ENCODE measurements at places on chromosomes 1 and 21.

GRCh38 chr1:156877433-156878170 is 15.9 kb upstream of the PEAR1 start:
- no peak for DNase-seq

- peak; percentile 64 for DNase-seq
Measured at GRCh38 chr1:169326261-169326955, 41.2 kb downstream of the NME7 start.

DNA sequence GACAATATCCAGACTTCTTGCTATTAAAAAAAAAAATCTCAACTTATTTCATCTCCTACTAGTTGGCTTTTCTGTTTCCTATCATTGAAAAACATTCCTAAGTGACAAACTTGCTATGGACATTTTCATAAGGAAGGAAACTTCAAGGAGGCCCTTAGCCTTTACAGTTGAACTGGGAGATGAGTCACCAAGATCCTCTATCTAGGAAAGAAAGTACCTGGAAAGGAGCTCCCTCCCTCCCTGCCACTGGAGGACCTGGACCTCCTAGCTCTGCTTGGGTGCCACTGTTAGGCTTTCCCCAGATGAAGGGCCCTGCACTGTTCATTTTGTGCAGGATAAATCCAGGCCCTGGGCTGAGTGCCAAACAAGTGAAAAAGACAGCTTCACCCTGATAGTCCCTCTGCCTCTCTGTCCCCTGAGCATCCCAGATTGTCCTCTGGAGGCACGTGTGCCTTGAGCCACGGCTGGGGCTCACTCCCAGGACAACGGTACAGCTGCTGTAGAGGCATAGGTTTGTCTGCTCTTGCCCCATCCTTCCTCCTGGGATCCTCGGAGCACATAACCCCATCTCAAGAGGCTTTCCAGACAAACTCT is 40.2 kb upstream of the SOX13 start:
- no peak for DNase-seq

DNA sequence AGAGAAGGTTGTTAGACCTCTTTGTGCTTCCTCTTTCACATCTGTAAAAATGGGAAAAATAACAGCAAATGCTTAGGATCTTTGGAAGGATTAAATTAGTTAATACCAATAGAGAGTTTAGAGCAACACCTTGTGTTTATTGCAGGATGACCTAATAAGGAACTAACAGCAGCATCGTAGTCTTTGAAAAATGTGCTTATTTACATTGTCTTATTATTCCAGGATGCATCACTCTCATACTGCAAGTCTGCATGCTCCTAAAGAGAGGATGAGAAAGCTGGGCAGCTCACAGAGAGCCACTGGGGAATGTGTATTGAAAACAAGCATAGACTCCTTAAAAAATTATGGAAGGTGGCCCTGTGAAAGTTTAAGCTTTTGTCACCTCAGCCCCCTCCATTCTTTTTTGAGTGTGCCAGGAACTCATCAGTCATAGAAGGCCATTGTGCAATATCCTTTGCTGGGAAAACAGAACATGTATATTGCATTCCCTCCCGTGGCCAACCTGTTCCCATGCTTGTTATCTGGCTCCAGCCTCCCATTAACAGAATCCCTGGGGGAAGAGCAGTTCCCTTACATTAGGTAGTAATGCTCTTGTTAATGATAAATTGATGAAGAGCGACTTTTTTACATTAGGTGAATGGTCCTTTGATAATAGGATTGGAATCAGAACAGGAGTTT is 180.7 kb downstream of the ZNF326 start:
- DNase-seq, result no peak

DNA sequence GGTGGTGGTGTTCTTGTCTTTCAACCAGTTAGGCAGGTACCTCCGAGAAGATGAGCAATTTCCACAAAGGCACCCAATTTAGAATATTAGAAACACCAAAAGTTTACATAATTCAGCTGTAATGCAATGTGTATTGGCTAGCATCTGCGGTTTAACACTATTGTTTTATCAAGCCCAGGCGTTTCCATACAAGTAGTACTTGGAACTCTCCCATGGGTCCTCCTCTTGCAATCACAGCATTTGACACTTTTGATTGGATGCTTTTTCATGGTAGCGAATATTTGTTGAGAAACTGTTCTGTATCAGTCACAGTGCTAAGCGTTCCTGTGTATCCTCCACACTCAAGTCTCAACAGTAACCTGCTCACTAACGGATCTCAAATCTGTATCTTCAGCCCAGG is 20.1 kb upstream of the MAP1LC3C start:
- no peak for DNase-seq

DNA sequence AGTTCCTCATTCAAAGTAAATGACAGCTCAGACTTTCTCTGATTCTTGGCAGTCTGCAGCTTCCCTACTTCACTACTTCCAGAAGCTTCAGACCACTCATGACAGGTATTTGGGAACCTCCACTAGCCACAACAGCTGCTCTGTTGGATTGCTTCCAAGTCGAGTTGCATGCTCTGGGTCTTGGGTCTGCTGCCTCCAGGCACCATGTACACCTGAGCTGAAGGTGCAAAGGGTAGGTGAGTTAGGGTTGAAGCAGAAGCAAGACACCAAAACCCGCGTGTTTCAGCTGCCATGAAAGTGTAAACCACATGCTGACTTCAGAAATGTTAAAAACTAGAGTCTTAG is 62.7 kb downstream of the ZNF684 start:
- no peak for DNase-seq

DNA sequence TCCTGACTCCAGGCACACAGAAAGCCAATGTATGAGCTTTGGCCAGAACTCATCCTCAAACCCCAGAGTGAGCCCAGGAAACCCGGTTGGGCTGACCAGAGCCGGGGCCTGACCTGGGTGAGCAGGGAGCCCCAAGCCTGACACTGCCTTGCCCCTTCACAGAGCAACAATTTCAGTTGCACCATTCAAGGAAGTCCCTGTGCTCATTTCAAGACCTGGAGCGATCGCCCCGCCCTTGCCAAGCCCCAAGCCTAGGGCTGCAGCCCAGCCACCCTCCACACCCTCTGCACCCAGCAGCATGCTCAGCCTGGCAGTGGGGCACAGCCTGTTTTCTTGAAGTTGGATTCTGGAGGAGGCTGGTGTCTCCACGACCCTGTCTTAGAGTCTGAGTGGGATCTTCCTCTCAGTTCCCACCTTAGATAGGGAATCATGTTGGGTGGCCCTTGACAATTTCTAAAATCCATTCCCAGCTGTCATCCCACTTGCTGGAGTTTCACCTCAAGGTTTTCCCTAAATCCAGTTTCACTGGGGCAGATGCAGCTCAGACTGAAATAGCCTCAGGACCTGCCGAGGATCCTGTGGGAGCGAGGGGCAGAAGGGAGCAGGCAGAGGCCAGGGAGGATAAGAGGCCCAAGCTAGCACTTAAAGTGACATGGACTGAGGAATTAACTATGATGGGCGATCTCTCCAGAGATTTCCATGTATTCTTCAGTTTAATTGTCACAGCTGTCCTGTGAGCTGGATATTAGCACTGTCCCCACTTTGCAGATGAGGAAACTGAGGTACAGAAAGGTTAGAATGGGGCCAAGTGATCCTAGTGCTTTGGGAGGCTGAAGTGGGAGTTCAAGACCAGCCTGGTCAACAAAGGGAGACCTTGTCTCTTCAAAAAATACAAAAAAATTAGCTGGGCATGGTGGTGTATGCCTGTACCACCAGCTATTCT is 2.5 kb downstream of the NBL1 start:
- DNase-seq, result no peak

GRCh38 chr21:45630876-45631275 is 12.6 kb upstream of the PCBP3 start:
- DNase-seq, result no peak

DNA sequence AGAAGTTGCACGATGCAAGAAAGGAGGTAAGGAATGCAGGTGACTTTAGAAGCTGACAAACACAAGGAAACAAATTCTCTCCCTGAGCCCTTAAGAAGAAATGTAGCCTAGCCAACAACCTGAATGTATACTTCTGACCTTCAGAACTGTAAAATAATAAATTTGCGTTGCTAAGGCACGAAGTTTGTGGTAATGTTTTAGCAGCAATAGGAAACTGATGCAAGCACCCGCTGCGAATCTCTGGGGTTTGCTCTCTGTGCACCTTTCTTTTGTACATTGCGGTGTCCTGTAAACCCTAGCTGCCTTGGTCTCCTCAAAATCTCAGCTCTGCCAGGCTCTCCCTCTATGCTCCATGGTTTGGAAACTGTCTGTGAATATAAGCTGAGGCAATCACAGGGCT is 15.1 kb downstream of the CD53 start:
- no peak for DNase-seq

- no peak for DNase-seq
Measured at GRCh38 chr1:219801156-219801820, 127.1 kb downstream of the SLC30A10 start.

- DNase-seq, result no peak
Measured at GRCh38 chr1:175195798-175196197, 3.2 kb upstream of the KIAA0040 start.

DNA sequence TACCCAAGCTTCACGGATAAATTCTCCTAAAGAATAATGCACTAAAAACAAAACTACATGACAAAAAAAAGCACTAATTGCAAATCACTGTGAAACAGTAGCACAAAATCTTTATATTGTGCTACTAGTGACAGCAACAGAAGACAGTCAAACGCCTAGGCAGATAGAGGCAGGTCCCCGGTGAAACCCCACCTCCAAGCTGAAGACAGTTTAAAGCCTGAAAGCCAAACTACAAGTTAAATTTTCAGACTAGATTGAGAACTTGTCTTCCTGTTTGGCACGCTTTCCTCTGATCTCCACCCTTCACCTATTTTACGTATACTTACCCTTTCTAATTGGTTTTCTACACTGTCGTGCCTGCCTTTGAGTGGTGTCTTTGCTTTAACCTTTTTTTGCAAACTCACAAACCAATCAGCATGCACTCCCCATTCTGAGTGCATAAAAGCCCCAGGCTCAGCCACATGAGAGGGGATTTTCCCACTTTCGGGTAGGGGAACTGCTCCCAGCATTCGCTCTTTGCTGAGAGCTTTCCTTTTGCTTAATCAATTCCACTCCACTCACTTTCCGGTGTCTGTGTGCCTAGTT is 3.6 kb upstream of the BACH1 start:
- DNase-seq, result no peak

DNA sequence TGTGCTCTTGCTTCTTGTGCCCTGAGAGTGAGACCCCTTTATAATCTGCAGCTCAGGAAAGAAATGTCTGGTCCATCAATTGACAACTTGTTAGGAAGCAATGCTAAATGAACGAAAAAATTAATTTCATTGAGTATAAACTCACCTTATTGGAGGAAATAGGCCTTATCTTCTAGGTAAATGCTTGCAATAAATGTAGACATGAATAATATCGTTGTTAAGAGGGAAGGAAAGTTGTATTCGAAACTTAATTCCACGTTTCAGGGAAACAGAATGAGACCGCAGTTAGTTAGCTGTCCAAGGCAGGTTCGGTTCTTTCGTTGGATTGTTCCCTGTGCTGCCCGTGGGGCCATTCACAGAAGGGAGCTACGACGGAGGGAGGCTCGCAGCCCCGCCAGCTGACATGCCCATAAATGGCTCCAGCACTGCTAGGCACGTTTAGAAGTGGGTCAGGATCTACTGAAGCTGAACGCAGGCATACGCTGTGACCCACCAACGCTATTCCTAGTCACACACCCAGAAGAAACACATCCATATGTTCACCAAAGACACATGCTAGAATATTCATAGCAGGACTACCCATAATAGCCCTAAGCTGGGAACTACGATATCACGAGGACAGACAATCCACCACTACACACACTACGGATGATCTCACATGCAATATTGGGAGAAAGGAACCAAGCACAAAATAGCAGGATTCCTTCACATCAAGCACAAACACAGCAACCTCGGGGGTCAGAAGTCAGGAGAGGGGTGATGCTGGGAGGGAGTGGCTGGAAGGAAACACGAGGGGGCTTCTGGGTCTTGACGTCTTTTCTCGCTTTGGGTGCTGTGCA is 56.2 kb upstream of the LBR start:
- DNase-seq, result no peak

DNA sequence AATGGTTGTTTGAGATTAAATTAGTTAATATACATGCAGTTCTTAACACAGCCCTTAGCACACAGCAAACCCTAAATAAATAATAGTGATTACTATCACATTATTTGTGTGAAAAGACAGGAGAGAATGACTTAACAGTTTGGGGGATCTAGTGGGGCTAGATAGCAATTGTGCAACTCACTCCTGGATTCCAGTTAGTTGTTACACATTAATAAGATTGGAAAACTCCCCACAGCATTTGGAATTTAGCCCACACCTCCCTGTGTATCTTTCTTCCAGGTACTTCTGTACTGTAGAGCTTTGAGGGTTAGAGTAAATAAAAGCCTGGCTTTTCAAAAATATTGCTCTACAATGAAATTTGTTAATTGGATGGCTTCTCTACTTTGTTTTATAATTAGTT is 93.2 kb downstream of the KCTD3 start:
- DNase-seq, result no peak

DNA sequence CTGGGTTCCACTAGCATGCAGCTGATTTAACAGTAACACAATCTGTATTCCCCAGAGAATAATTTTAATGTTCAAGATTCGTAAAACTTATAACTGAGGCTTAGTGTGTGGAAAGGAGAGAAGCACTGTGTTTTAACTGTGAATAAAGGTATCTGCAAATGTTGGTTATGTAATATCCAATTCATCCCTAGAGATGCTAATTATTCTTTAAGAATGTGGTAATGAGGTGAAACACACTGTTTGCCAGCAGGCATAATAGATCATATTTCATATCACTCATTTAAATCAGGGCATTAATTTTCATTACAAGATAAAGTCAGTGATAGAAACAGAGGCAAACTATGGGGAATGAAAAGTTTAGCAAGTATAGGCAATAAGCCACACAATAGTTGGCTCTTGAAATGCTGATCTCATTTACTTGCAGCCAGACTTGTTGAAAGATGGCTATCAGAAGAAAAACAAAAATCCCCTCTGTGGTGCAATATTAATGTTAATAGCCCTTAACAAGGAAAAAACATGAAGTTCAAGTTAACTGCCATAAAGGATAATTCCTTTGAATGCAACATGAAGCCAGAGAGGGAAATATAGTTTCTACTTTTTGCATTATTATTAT is 33.4 kb downstream of the HMCN1 start:
- DNase-seq, result no peak

GRCh38 chr21:32089766-32090165 is 189.1 kb downstream of the MIS18A start:
- DNase-seq, result no peak

GRCh38 chr1:27795601-27796000 is 22.6 kb downstream of the STX12 start:
- no peak for DNase-seq

GRCh38 chr1:61441723-61442262 is 283.1 kb downstream of the TM2D1 start:
- DNase-seq, result no peak

- no peak for DNase-seq
Measured at GRCh38 chr21:42582787-42583476, 69.3 kb downstream of the SLC37A1 start.

GRCh38 chr21:32702702-32703101 is 25.1 kb downstream of the SYNJ1 start:
- DNase-seq, result no peak

GRCh38 chr1:207145401-207146058 is 41.5 kb downstream of the C4BPA start:
- no peak for DNase-seq
